ENCODE measurements at places on chromosomes 6 and 20. TPM values are rescaled to one million over a fixed set of nuclear protein-coding genes. Genes with fewer than 3 reads are reported as not detected.

- no peak for DNase-seq
Measured at GRCh38 chr6:121868206-121868605, 432.8 kb downstream of the GJA1 start.

GRCh38 chr6:133539502-133540259 is 298.5 kb downstream of the EYA4 start:
- no peak for DNase-seq

DNA sequence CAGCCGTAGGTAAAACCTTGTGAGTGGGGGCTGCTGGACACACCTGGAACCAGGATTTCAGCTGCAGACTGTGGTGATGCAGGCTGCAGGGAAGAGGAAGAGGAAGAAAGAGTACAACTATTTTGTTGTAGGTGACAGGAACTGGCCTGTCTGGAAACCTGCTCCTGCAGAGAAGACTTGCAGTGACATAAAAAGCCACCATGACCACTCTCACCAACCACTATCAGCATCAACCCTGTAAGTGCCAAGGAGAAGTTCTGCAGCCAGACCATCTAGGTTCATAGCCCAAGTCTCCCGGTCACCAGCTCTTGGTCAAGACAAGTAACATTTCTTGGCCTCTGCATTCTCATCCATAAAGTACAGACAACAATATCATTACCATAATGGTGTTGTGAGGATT is 91.2 kb downstream of the PREX1 start:
- no peak for DNase-seq

DNA sequence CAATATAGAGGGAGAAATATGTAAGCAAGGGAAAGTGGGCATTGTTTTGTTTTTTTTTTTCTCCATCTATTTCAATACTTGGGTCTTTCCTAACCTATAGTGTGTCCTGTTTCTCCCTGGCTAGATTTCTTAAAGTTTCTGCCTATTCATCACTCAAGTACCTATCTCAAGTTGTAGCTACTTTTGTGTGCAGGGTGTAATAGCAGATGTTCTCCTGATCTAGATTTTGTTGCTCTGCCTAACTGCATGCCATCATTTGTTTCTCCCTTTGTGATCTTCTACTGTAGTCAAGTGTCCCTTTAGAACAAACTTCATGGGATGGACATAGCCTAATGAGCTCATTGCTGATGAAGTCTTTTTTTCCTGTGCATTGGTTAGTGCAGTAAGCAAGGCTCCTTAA is 45.8 kb downstream of the TOP1 start:
- DNase-seq: no peak

- no peak for DNase-seq
Measured at GRCh38 chr20:23152308-23152892, 66.3 kb upstream of the CD93 start.

DNA sequence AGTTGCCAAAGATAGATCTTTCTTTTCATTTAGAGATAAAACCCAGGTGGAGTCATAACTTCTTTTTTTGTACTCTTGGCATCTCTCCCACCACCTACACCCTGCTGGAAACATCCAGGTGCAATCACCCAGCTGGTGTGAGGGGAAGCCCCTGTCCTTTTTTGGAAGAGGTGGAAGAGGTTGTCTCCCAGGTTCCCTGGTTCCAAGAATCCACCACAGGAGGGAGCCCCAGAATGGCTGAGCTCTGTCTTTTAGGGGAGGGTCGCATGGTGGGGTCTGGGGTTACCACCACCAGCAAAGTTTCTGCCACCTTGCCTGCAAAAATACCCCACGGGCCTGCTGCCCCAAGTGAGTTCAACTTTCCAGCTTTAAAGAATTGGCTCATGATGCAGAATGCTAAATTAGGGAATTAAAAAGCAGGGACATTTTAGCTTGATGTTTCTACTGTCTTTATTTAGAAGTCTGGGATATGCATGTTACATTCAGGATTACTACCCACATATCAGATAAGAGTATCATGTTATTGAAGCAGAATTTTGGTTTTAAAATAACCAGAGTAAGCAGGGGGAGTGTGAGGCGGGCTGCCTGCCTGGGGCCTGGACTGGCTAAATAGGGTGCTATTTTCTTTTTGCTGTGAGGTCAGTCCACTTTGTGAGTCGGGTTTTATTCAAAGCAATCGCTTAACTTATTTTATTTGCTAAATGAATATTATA is 11.0 kb downstream of the SMOC2 start:
- DNase-seq: peak; percentile 52

DNA sequence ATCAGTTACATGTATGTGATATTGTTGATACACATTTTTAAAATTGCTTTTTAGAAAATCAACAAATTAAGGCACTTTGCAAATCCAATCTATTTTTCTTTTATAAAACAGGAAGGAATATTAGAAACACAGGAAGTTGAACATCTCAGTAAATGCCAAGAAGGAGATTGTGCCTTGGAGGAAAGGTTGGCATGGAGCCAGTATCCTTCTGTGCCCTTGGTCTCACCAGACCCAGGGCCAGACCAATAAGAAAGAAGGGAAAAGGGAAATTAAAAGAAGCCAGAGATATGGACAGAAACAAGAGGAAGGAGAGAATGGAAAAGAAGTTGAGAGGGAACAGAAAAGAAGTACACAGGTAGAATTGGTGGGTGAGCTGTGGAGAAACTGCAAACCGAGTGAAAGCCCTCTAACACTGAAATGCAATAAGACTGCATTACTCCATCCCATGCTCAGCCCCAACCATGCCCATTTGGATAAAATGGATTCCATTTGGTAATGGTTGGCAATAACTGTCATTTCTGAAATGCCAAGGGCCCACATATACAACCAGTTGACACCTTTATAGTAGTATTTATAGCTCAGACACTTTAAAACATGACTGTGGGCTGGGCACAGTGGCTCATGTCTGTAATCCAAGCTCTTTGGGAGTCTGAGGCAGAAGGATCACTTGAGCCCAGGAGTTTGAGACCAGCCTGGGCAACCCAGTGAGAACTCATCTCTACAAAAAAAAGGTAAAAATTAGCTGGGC is 133.8 kb downstream of the GMPR start:
- DNase-seq: no peak

- DNase-seq: no peak
Measured at GRCh38 chr6:36958775-36959554, 4.4 kb downstream of the PI16 start.

- no peak for DNase-seq
Measured at GRCh38 chr6:31473780-31474761, 23.9 kb upstream of the MICB start.

- no peak for DNase-seq
Measured at GRCh38 chr20:32024683-32025295, 14.6 kb downstream of the CCM2L start.

DNA sequence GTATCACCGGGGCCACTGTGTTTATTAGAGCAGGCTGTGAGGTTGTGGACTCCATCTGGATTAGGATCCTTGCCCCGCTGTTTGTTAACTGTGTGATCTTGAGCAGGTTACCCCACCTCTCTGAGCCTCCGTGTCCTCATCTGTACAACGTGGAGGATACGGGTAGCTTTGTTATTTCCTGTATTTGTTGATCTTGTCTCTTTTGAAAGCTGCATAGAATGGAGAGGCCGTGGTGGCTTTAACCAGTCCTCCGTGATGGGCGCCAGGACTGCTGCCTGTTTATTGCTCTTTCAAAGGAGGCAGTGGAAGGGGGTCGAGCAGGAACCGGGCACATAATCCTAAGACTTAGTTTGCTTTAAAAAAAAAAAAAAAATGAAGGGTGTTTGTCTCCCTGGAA is 22.9 kb downstream of the BCAS4 start:
- DNase-seq: no peak

GRCh38 chr6:45812922-45813321 is 202.7 kb downstream of the CLIC5 start:
- no peak for DNase-seq

DNA sequence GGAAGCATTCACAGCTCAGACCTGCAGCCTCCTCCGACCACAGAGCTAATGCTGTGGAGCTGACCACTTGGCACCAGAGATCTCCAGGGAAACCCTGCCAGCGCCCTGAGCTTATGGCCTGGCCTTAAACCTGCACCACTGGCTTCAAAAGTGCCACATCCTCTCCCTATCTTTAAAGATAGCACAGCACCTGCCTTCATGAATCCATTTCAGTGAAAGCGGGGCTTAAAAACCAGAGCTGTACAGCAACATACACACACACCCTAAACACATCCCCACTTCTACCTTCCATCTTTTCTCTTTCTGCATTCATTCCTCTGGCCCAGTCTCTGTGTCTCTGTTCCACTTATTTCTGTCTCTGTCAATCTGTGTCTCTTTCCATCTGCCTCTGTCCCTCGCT is 59.8 kb upstream of the CCDC167 start:
- DNase-seq: no peak

DNA sequence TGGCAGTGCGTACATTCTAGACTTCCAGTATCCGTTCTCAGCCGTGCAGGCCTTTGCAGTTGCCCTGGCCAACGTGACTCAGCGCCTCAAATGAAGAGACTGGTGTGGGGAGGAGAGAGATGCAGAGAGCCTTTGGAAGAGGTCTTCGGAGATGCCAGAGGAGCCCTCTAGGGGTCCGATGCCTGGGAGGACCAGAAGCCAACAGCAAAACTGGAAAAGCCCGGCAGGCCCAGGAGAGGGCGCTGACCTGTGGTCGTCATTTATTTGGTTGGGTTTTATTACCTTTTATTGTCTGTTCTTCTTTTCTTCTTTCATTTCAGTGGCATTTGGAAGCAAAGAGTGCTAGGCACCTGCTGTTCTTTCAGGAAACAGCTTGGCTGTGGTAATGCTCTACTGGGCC is 53.3 kb upstream of the TMEM181 start:
- DNase-seq: no peak

DNA sequence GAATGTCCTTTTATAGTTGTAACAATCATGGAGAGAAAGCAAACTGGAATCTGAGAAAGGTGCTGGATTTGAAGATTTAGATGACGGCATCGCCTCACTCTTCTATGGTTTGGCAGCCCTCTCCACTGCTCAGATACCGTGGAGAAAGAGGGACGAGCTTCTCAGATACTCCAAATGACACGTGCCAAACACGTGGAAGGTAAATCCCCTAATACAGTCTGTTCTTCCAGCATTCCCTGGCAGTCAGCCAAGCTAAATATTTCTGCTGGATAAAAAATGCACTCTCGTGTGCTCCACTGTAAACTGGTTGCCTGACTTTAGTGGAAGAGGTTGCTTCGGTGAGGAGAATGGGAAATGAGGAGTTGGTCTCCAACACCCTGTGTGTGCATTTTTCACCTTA is 16.7 kb upstream of the PRDM1 start:
- no peak for DNase-seq

DNA sequence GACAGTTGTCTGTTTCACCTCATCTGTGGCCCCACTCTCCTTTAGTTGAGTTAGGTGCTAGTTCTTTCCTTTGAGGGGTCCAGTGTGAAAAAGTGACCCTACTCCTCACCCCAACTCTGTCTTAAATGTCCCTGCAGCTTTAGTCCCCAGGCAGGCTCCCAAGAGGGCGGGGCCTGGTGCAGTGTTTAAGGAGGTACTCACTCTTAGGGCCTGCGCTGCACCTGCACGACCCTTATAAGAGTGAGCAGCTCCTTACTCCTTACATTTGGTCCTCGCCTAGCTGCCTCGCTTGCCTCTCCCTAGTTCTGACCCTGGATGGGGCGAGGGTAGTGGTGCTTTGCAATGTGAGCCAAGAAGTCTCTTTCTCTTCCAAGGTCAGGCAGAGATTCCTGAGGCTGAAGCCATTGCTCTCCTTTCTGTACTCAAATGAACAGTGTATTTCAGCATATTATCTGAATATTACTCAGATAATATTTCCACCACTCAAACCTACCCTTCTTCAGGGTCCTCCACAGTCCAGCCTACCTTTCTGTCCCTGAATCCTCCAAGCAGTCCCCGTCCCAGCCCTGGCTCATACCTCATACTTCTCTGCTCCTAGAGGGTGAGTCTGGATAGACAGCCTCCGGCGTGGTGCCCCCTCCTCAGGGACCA is 11.9 kb upstream of the VEGFA start:
- DNase-seq: no peak

DNA sequence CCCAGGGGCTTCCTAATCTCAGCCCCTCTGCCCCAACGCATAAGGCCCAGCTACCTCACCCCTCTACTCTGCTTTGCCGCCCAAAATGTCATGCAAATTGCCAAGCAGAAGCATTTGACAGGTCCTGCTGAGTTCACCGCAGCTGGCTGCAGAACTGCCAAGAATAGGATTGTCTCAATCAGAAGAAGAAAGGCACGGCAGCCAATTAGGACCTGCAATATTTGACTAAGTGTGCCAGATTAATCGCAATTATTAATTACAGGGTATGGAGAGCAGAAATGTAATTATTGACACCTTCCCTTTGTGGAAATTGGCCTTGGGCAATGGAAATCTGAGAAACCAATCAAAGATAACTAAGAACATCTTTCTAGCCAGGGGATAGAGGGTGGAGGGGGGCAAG is 318.6 kb downstream of the LRFN2 start:
- DNase-seq: no peak

DNA sequence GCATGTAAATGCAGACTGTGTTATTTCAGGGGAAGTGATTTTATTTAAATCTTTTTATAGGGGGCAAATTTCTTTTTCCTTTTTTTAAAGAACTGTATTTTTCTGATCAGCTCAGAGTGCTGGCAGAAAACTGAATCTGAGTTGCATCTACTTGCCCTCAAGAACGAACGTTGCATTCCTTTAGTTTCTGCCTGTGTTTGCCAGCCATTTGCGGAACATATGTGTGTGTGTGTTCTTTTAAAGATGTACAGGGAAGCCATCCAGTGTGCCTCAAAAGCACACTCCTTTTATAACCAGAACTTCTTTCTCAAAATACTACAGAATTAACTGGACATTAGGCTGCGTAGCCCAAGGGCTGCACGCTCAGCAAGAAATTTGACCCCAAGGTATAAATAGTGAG is 25.8 kb upstream of the INSM1 start:
- DNase-seq: no peak

GRCh38 chr6:130943738-130944137 is 116.5 kb downstream of the SMLR1 start:
- DNase-seq: no peak

- DNase-seq: no peak
Measured at GRCh38 chr6:168358842-168359420, 39.4 kb upstream of the DACT2 start.

GRCh38 chr6:118630923-118631322 is 20.5 kb downstream of the CEP85L start:
- DNase-seq: no peak

DNA sequence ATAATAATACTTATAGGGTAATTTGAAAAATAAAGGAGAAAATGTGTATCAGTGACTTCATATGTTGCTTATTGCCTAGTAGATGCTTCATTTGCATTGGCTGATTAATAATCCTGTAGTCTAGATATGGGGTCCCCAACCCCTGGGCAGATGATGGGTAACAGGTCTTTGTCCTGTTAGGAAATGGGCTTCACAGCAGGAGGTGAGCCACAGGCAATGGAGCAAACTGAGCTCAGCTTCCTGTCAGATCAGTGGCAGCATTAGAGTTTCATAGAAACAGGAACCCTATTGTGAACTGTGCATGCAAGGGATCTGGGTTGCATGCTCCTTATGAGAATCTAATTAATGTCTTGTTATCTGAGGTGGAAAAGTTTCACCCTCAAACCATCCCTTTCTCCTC is 1049.5 kb upstream of the EPHA7 start:
- no peak for DNase-seq

The CRYBG1 gene
- polyA plus RNA-seq: 21.0 TPM

The C20orf141 gene
- polyA plus RNA-seq: not detected

The ZNF334 gene
- polyA plus RNA-seq: 1.6 TPM

The ZBP1 gene
- 0.08 TPM for polyA plus RNA-seq

The NEDD9 gene
- polyA plus RNA-seq: 1.2 TPM

The AIF1 gene
- not detected for polyA plus RNA-seq

The NANP gene
- polyA plus RNA-seq: 4.0 TPM

The FAM217A gene
- not detected for polyA plus RNA-seq

The PLEKHG1 gene
- polyA plus RNA-seq: 0.60 TPM

The RSPO3 gene
- not detected for polyA plus RNA-seq

The IPCEF1 gene
- not detected for polyA plus RNA-seq

The HDGFL1 gene
- polyA plus RNA-seq: not detected

The ADGRF4 gene
- 2.0 TPM for polyA plus RNA-seq

The BEND3 gene
- polyA plus RNA-seq: 1.9 TPM

The ARMH2 gene
- polyA plus RNA-seq: not detected

Measured in foreskin keratinocyte (primary cell).